ENCODE measurements at places on chromosomes 7 and 10.

- DNase-seq, result no peak
These were observed 3.7 kb downstream of the WDR37 start for GRCh38 chr10:1059902-1060301.

DNA sequence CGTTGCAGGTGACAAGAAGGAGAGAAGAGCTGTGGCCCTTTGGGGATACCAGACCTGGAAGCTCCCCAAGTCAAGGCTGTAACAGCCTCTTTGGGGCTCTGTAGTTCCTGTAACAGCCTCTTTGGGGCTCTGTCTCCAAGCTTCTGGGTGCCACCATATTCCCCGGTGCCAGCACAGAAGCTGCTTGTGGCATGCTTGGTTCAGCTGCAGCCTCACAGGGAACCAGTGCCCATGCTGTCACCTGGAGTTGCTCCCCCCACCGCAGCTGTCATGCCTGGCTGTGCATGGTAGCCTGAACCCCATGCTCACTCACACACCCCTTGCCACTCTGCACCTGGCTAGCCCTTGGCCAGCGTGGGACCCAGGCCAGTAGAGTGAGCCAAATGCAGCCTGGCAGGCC is 109.1 kb downstream of the ELAPOR2 start:
- DNase-seq, result no peak

GRCh38 chr10:72449941-72450441 is 95.3 kb upstream of the DNAJB12 start:
- DNase-seq, result no peak

DNA sequence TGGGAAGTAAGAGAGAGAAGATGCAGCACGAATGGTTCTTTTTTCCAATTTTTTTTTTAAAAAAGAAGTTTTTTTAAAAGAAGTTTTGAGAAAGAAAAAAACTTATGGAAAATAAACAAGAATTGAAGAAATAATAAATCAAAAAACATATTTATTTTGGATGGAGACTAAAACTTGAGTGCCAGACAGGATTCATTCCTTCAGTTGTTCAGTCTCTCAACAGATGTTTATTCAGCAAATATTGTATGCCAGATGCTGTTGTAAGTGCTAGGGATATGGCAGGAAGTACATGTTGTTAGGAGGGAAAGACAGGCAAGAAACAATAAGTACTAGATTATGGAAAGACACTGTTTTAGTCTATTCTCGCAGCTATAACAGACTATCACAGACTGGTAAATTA is 750.7 kb upstream of the PHF14 start:
- no peak for DNase-seq

GRCh38 chr7:149801002-149801566 is 27.7 kb upstream of the ZNF467 start:
- DNase-seq, result no peak

Data from stimulated activated CD4-positive, alpha-beta T cell treated with anti-CD3 and anti-CD28 coated beads, TNF-alpha, amount 100 ng/mL, for 48 hours (primary cell).